ENCODE measurements at places on chromosomes 7 and 10.

GRCh38 chr7:93046641-93047040, 71.1 kb downstream of the SAMD9 start:
- DNase-seq = no peak

- no peak for DNase-seq
These were observed 365.2 kb upstream of the MEOX2 start for GRCh38 chr7:16051561-16052255.

GRCh38 chr7:25565949-25566348, 337.7 kb upstream of the NPVF start:
- peak; percentile 61 for DNase-seq

DNA sequence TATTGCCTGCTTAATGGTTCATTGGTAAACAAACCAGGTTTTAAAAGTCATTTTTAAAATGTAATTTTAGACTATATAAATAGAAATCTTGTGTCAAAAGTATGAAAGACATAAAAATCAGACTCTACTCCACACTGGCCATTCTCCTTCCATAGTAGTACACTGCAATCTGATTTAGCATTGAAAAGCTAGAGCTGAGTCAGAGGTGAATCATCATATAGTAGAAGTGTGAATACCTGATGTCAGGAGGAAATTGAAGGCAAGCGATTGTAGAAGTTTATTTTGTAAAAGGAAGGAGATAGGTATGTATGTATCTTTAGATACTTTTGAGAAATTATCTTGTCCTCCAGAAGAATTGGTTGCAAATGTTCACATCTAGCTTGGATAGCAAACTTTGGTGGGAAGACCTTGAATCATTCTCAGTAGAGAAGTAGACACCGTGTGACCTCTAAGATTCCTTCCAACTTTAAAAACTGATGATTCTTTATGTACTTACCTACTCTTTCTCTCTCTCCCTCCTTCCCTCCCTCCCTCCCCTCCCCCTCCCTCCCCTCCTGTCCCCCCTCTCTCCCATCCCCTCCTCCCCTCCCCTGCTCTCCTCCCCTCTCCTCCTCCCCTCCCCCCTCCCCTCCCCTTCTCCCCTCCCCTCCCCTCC, 88.1 kb downstream of the BTAF1 start:
- no peak for DNase-seq

DNA sequence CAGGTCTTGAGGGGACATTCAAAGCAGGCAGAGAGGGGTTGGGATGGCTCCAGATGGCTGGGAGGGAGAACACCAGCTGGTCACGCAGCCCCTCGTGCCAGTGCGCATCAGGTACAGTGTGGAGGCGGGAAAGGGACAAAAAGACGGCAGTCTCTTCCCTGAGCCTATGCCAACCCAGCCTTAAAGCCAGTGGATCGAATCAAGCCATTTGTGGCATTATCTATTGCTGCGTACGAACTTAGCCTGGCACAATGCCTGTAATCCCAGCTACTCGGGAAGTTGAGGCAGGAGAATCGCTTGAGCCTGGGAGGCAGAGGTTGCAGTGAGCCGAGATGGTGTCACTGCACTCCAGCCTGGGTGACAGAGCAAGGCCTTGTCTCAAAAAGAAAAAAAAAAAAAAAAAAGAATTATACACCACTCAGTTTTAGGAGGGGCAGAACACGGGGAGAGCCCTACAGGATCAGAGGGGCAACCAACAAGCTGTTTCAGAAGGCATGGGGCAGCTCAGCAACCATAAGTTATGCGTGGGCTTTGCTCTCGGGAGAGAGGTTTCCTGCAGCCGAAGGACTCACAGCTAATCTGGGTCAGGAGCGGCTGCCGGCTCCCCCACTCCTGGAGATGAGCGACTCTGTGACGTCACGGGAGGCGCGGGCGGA, 356 bp upstream of the NDUFB2 start:
- peak; percentile 62 for DNase-seq

DNA sequence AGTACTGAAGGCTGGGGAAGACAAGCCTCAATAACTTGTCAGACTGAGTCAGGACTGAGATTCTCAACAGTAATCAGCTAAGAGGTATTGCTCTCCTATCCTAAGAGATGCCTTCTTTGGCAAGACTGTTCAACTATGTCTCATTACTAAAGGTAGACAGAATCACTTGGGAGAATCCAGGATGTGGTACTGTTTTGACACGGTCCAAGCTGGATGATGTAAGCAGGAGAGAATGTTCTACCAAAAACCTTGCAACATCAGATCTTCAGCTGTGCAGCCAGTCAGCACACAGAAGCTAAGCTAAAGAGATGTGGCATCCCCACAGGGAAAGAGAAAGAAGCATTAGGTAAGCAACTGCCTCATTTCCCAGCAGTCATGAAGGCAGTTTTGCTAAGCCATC, 391.4 kb downstream of the NRG3 start:
- DNase-seq = no peak

DNA sequence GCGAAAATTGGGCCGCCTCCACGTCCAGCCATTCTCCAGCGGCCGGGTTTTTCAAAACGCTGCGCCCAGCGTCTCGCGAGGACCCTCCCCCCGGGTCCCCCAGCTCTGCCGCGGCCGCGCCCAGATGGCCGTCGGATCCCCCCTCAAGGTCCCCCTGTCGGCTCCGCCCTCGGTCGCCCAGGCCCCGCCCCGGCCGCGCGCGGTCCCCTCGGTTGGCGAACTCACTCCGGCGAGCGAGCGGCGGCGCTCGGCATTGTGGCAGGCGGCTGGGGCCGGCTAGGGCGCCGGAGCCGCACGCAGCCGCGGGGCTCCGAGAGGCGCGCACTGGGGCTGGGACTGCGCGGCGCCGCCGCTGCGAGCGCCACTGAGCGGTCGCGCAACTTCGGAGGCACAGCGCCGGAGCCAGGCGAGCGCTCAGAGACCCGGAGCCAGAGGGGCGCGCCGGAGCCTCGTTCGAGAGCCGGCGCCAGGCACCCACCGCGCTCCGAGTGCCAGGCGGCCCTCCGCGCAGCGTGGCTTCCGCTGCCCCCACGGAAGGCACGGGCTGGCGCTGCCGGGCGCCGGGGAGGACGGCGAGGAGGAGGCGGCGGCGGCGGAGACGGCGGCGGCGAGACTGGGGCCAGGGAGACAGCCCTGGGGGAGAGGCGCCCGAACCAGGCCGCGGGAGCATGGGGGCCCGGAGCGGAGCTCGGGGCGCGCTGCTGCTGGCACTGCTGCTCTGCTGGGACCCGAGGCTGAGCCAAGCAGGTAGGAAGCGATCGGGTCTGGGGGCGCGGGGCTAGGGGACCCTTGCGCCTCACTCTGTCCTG, at the start of gene UNC5B:
UNC5B (plus strand) TSS at position 253 of the 809 bp plus-strand sequence; CDS start at position 669, 416 bp downstream.
- DNase-seq = peak; percentile 48

DNA sequence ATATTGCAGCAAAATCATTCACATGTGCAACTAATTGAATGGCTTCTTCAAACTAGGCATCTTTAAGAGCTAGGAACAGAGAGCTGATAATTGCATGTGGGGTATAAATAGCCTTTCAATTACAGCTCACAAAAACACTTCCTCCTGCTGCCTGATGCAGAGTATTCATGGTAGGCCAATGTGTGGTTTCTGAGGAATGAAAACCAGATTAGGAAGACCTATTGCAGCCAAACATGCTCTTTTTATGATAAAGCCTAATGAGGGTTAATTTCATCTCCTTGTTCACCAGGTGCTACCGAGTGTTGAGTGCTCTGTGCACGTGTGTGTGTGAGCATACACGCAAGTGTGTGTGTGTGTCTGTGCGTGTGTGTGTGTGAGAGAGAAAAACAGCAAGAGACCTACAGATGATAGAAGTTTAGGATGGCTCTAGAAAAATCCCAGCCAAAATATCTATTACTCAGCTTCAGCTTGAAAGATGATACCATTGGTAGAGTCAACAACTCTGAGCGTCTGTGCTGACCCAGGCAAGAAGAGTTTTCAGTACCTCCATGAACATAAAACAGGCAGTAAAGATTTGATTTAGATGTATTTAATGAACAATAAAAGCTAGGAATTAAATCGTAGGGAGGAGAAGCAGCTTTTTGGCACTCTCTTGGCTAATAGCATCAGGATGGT, 448.5 kb upstream of the ANKRD30A start:
- no peak for DNase-seq

DNA sequence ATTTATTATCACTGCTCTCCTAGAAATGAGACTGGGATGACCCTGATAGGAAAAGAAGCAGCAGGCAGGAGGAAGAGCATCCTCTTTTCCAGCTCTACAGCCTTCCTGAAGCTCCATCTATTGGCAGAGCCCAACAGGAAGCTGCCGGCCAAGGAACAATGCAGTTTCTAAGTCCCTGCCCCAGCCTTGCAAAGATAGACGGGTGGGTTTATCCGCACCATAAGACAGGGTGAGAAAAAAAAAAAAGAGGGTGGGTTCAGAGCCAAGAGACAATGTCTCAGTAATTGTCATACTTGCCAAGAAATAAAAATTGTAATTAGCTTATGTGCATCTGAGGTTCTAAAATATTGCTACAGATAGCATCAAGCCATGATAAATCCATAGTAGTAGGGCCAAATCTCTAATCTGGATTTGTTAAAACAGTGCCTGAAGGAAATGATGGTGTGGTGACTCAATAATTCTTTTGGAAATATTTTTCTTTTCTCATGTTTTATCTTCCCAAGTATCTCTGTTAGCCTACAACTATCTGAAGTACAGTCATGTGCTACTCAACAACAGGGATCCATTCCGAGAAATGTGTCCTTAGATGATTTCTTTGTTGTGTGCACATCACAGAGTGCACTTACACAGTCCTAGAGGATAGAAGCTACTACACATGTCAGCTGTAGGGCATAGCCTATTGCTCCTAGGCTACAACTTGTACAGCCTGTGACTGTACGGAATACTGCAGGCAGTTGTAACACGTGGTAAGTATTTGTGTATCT, 242.9 kb upstream of the CXCL12 start:
- DNase-seq = peak; percentile 36

GRCh38 chr7:3754493-3755341, 453.7 kb downstream of the SDK1 start:
- peak; percentile 6 for DNase-seq

- DNase-seq = no peak
These were observed 347.7 kb downstream of the GLRX3 start for GRCh38 chr10:130483691-130484467.

GRCh38 chr10:2927958-2928840, 139.1 kb upstream of the PFKP start:
- DNase-seq = peak; percentile 26

- no peak for DNase-seq
These were observed 12.9 kb upstream of the INPP5A start for GRCh38 chr10:132524443-132525285.

DNA sequence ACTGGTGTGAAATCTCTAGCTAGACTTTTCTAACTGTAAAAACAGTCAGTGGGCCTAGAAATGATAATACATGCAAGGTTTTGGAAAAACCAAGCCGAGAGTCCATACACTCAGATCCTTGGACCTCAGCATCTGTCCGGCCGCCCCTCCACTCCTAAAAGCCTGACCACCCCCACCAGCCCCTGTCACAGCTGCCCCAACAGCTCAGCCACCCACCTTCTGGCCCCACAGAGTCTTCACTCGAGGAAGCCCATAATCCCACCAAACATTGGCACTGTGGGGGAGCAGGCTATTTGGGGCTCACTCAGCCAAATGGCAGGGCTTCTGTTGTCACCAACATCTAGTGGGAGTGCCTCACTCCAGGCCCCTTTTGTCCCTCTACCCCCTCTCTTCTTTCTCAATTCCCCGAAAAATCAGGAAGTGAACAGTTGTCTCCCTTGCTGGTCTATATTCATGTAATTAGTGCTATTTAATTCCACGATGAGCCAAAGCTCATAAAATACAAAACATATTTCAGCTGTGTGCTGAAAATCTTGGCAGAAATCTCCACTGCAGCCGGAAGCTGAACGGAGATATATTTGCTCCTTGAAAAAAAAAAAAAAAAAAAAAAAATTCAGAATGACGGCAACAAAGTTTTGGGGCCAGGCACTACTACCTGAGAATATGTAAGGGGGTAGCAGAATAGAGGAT, 55.5 kb downstream of the PLXNA4 start:
- DNase-seq = no peak

- no peak for DNase-seq
These were observed 73.5 kb downstream of the PRKG1 start for GRCh38 chr10:51147644-51148399.

GRCh38 chr7:66460921-66461361, 167.7 kb upstream of the KCTD7 start:
- no peak for DNase-seq

- no peak for DNase-seq
These were observed 827 bp upstream of the FASTK start for GRCh38 chr7:151081170-151082101.

DNA sequence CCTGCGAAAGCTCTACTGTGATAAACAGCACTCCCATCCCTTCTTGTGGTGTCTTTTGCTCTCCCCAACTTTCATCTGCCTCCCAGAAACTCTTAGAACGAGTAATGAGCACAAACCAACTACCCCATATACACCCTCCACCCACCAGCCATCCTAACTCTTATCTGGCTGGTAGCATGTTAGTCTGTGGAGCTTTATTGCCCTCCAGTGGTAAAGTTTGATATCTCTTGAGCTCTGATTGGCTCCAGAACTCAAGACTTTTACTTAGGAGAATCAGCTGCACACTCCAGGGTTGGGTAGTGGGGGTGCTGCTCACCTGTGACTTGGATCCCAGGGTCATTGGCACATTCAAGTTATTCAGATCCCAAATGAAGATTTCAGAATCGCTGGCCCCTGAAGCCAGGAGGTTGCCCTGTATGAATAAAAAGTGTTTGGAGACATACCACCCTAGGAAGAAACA, 10.9 kb downstream of the SEC31B start:
- peak; percentile 24 for DNase-seq

GRCh38 chr10:34607894-34608293, 207.2 kb downstream of the PARD3 start:
- no peak for DNase-seq

- DNase-seq = no peak
These were observed 35.4 kb downstream of the TLL2 start for GRCh38 chr10:96478355-96478754.

GRCh38 chr10:86204421-86205305, 161.9 kb downstream of the GRID1 start:
- no peak for DNase-seq

GRCh38 chr10:102629661-102630614, 14.3 kb upstream of the TRIM8 start:
- peak; percentile 74 for DNase-seq

GRCh38 chr7:77362905-77363304, 53.2 kb downstream of the GSAP start:
- DNase-seq = no peak

DNA sequence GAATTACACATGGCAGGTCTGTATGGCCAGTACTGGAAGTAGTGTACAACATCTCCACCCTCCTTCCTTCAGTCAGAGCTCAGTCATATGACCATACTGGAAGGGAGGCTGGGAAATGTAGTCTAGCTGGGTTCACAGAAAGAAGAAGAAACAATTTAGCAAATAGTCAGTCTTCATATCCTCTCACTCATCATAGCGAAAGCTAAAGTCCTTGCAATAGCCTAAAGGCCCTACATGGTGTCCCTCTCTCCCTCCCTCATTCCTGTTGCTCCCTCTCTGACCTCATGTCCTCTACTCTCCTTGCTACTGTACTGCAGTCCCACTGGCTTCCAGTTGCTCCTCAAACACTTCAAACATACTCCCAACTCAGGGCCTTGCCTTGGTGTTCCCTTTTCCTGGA, 4.3 kb upstream of the CALU start:
- no peak for DNase-seq

Data from AG04450 (cell line).